T-helper 2 cell treated with Interferon-gamma antibody and Interleukin-4, amounts not matched to agents 5 μg/mL and 100 μg/mL, for 36 hours (primary cell): ENCODE measurements at places on chromosomes 13 and 19.

GRCh38 chr13:41608111-41608838, 150.9 kb downstream of the RGCC start:
- H3K36me3 ChIP-seq: peaks cover 13% of the 10 kb centered on the region
- H3K4me1 ChIP-seq: no peaks in the 10 kb centered on the region
- H3K4me3 ChIP-seq: no peak overlapping the region
- H3K27me3 ChIP-seq: no peaks in the 10 kb centered on the region

- H3K4me1 ChIP-seq: peaks cover 1% of the 10 kb centered on the region
- H3K36me3 ChIP-seq: no peaks in the 10 kb centered on the region
- no peak overlapping the region for H3K4me3 ChIP-seq
- DNase-seq: no peak
- H3K27me3 ChIP-seq: no peaks in the 10 kb centered on the region
These were observed 47.4 kb downstream of the STOML3 start for GRCh38 chr13:38943231-38943630.

DNA sequence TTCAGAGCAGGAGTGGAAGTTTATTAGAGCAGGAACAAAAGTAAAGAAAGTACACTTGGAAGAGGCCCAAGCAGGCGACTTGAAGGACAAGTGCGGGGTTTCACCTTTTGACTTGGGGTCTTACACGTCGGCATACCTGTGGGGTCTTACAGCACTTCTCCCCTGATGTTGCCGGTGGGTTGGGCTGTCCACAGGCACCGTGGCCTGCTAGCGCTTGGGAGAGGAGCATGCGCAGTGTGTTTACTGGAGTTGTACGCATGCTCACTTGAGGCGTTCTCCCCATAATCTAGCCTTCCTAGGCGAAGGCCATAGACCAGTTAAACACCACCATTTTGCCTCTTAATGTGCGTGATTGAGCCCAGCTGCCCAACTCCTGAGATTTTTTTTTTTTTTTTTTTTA, 25.0 kb upstream of the PLEKHF1 start:
- DNase-seq: no peak
- H3K27ac ChIP-seq: no peak overlapping the region
- H3K4me1 ChIP-seq: peaks cover 6% of the 10 kb centered on the region
- peaks cover 4% of the 10 kb centered on the region for H3K27me3 ChIP-seq
- no peaks in the 10 kb centered on the region for H3K36me3 ChIP-seq
- H3K4me3 ChIP-seq: no peak overlapping the region

DNA sequence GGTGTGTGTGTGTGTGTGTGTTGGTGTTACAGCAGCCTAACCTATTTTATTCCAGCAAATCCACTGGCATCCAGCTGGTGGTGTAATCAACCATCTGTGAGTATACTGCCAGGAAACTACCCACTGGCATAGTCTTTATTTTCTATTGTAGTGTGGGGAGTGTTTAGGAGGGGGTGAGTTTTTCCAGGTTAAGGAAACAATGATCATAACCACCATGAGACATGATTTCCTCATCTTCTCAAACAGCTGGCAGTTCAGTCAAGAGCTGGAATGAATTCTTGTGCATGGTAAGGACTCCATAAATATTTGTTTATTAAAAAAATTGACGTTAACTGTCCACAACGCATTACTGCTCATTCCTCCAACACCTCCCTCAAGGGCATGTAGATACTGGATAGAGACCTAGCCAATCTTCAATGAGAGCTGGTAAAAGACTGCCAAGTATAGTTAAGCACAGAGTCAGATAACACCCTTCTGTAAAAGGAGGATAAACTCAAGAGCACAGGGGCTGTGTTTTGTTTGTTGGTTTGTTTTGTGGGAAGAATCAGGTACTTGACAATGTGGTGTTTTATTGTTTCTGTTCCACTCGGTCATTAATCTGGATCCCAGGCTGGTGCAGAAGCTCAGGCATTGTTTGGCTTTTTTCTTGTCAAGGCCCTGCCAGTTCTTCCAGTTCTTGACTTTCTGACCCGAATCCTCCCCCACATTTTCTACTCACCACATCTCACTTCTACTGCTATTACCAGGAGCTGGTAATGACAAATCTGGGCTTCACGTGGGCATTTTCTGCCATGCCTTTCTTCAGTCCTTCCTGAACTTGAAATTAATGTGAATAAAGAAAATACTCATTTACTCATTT, 31.6 kb upstream of the SLC46A3 start:
- H3K36me3 ChIP-seq: no peaks in the 10 kb centered on the region
- H3K4me1 ChIP-seq: peaks cover 23% of the 10 kb centered on the region
- H3K27ac ChIP-seq: no peak overlapping the region
- no peaks in the 10 kb centered on the region for H3K27me3 ChIP-seq
- no peak for DNase-seq

- no peaks in the 10 kb centered on the region for H3K27me3 ChIP-seq
- DNase-seq: no peak
- no peak overlapping the region for H3K4me3 ChIP-seq
- H3K36me3 ChIP-seq: peaks cover 8% of the 10 kb centered on the region
- peaks cover 11% of the 10 kb centered on the region for H3K4me1 ChIP-seq
These were observed 135.7 kb downstream of the LMO7 start for GRCh38 chr13:75771818-75772217.

GRCh38 chr13:61756031-61756430, 340.4 kb upstream of the PCDH20 start:
- no peak overlapping the region for H3K27ac ChIP-seq
- H3K4me3 ChIP-seq: no peak overlapping the region
- H3K27me3 ChIP-seq: no peaks in the 10 kb centered on the region
- no peaks in the 10 kb centered on the region for H3K36me3 ChIP-seq

- no peak overlapping the region for H3K27ac ChIP-seq
- peaks cover 47% of the 10 kb centered on the region for H3K36me3 ChIP-seq
- peaks cover 13% of the 10 kb centered on the region for H3K4me1 ChIP-seq
- no peak for DNase-seq
- H3K4me3 ChIP-seq: no peak overlapping the region
These were observed 15.2 kb upstream of the F2RL3 start for GRCh38 chr19:16873594-16873993.

DNA sequence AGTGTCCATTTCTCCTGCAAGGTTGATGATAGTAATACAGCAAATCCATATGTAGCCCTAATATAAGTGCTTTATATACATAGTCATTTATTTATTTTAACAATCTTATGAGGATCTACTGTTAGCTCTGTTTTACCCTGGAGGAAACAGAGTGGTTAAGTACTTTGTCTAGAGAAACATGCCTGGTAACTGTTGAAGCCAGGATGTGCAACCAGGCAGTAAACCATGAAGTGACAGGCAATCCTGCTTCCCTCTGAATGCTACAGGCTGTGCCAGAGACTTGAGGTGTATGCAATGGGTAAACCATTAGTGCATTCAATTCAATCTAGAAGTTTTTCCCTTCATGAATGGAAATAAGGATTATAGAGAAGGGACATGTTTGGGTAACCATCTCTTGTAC, 911.0 kb downstream of the PCDH17 start:
- no peaks in the 10 kb centered on the region for H3K27me3 ChIP-seq
- H3K4me1 ChIP-seq: no peaks in the 10 kb centered on the region
- H3K36me3 ChIP-seq: no peaks in the 10 kb centered on the region
- no peak for DNase-seq

- H3K36me3 ChIP-seq: no peaks in the 10 kb centered on the region
- no peak for DNase-seq
- H3K4me3 ChIP-seq: no peak overlapping the region
- peaks cover 13% of the 10 kb centered on the region for H3K4me1 ChIP-seq
- H3K27ac ChIP-seq: no peak overlapping the region
These were observed 14.2 kb downstream of the ZAR1L start for GRCh38 chr13:32300920-32301319.

DNA sequence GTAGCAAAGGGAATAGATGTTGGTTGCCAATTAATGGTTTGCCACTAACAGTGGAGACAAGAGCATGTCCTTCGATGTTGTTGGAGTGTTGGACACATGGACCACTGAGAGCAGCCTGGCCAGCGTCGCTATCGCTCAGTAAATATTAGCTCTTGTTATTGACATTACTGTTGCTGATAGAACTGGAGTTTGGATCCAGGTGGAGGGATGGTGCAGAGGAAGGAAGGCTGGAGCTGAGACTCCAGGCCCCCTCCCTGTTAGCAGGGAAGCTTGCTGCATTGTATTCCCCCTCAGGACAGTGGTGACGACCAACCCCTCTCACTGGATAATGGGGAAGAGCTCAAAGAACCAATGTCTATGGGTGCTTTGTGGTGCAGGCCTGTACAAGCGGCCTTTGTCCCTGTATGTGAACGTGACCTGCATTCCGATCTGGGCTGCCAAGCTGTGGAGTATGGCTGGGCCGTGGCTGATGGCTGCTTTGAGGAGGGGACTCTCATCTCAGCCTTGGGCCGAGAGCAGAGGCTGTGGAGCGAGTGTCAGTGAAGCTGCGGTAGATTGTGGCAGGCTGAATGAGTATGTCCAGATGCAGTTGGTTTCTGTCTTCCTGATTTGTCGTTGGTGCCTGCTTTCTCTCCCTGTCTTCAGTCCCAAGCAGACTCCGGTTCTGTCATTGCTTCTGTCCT, 7.0 kb downstream of the CLASRP start:
- H3K4me1 ChIP-seq: peaks cover 41% of the 10 kb centered on the region
- no peak overlapping the region for H3K4me3 ChIP-seq
- no peaks in the 10 kb centered on the region for H3K27me3 ChIP-seq
- H3K27ac ChIP-seq: peak overlapping the region; percentile 43
- H3K36me3 ChIP-seq: peaks cover 32% of the 10 kb centered on the region

DNA sequence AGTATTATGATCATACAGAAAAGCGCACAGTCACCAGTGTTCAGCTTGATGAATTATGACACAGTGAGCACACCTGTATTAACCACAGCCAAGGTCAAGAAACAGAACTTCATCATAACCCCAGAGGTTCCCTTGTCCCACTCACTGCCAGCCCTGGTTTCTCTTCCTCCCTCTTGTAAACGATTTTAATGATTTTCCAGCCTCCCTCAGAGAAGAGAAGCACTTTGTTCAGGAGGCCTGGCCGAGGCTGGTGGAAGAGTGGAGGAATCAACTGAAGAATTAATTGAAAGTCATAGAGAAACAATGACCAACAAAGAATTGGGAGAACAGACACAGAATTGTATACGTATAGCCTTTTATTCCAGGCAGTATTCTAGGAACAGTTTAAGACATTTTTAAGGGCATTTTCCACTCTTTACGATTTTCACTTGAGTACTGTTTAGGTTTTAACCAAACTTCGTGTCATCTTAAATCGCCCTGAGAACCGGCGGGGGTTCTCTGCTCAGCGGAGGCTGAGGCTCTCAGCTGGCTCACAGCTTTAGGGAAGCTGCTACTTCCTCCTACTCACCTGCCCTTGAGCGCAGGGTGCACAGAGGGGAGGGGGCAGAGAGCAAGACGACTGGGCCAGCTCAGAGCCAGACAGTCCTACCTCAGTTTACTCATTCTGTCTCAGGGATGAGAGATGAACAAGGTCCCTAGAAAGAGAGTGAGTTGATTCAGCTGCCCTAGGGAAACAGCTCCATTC, 108.6 kb downstream of the AKAP11 start:
- H3K4me1 ChIP-seq: peaks cover 69% of the 10 kb centered on the region
- H3K36me3 ChIP-seq: peaks cover 4% of the 10 kb centered on the region
- H3K27me3 ChIP-seq: no peaks in the 10 kb centered on the region
- DNase-seq: no peak
- peak overlapping the region; percentile 77 for H3K27ac ChIP-seq

GRCh38 chr13:27965740-27966640, 3.1 kb downstream of the CDX2 start:
- H3K27me3 ChIP-seq: peaks cover 80% of the 10 kb centered on the region
- no peak overlapping the region for H3K27ac ChIP-seq
- H3K4me3 ChIP-seq: no peak overlapping the region

DNA sequence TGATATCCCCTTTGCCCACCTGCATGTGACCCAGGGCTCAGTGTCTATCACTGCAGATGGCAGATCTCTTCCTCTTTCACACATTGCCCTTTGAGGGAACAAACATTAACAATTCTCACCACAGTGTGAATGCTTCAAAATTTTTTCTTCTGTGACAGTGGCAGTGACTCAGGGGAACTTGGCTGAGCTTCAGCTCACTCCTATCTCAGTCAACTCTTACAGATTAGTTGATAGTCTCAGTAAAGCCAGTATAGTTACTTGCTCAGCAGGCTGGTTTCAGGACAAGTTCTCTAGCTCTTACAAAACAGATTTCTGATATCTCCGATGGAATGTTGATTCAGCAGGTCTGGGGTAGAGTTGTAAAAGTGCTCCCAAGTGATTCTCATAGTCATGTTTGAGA, 166.9 kb downstream of the DLEU7 start:
- H3K36me3 ChIP-seq: no peaks in the 10 kb centered on the region
- H3K4me3 ChIP-seq: no peak overlapping the region
- H3K4me1 ChIP-seq: no peaks in the 10 kb centered on the region
- no peak for DNase-seq

DNA sequence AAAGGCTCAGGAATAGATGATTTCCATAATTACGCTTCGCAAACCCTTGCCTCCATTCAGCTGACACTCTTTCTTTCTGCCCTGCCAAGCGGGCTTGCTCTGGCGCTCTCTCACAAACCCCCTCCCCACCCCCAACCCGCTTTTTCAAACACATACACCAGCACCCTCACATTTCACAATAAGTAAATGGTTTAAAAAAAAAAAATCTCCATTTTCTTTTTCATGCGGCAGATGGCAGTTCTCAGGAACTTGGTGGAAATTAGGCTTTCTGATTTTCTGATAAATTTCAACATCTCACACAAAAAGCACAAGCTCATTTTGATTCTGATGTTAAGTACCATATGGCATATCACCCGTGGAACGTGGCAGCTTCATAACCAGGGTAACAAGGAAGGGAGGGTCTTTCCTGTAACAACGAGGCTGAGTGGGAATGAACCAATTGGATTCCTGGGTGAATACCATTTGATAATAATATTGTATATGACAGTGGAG, 43.8 kb downstream of the C13orf42 start:
- H3K4me3 ChIP-seq: no peak overlapping the region
- no peak overlapping the region for H3K27ac ChIP-seq
- H3K27me3 ChIP-seq: peaks cover 11% of the 10 kb centered on the region

DNA sequence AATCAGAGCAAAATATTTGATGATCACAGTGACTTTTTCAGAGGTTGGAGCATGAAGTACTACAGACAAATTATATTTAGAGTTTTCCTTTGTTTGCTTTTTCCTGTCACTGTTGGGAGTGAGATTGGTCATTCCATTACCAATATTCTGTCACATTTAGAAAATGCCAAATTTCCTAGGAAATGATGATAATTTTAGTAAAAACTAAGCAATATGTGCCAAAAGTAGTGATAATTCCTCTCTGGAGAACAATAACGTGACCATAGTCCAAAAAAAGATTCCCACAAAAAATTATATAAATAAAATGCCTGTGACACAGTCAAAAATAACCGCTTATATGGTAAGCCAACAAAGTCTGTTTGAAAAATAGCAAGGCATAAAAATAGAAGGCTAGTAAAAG, 2719.4 kb downstream of the PCDH9 start:
- no peak overlapping the region for H3K27ac ChIP-seq
- DNase-seq: no peak
- H3K4me3 ChIP-seq: no peak overlapping the region

- no peaks in the 10 kb centered on the region for H3K36me3 ChIP-seq
- H3K27me3 ChIP-seq: no peaks in the 10 kb centered on the region
- no peak for DNase-seq
- peaks cover 25% of the 10 kb centered on the region for H3K4me1 ChIP-seq
- H3K4me3 ChIP-seq: peak overlapping the region; percentile 29
- H3K27ac ChIP-seq: peak overlapping the region; percentile 57
These were observed 16.3 kb upstream of the KIR3DL3 start for GRCh38 chr19:54707962-54708361.

- H3K4me1 ChIP-seq: no peaks in the 10 kb centered on the region
- DNase-seq: no peak
- no peak overlapping the region for H3K27ac ChIP-seq
- H3K36me3 ChIP-seq: no peaks in the 10 kb centered on the region
- H3K27me3 ChIP-seq: peaks cover 34% of the 10 kb centered on the region
- peak overlapping the region; percentile 26 for H3K4me3 ChIP-seq
These were observed 8.5 kb downstream of the UNC13A start for GRCh38 chr19:17679526-17680229.

GRCh38 chr13:111880185-111880584, 186.8 kb upstream of the SOX1 start:
- no peak overlapping the region for H3K27ac ChIP-seq
- no peaks in the 10 kb centered on the region for H3K4me1 ChIP-seq
- no peak for DNase-seq
- H3K4me3 ChIP-seq: no peak overlapping the region
- H3K27me3 ChIP-seq: no peaks in the 10 kb centered on the region
